ENCODE measurements at places on chromosomes 2 and 18.

- no peak for DNase-seq
Observed at GRCh38 chr18:38807915-38808314, 1242.3 kb upstream of the CELF4 start.

DNA sequence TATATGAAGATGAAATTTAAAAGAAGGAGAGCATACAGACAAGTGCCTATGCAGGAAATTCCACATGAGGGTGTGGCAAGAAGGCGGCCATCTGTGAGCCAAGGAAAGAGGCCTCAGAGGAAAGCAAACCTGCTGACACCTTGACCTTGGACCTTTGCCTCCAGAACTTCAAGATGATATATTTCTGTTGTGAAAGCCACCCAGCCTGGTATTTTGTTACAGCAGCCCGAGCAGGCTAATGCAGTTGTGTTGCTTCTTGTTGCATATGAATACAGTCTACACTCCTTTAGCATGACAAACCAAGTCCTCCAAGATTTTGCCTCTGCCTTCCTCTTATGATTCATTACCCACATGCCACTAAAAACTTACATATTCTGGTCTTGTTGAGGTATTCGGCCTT is 374.8 kb upstream of the TRIB2 start:
- DNase-seq, result no peak

DNA sequence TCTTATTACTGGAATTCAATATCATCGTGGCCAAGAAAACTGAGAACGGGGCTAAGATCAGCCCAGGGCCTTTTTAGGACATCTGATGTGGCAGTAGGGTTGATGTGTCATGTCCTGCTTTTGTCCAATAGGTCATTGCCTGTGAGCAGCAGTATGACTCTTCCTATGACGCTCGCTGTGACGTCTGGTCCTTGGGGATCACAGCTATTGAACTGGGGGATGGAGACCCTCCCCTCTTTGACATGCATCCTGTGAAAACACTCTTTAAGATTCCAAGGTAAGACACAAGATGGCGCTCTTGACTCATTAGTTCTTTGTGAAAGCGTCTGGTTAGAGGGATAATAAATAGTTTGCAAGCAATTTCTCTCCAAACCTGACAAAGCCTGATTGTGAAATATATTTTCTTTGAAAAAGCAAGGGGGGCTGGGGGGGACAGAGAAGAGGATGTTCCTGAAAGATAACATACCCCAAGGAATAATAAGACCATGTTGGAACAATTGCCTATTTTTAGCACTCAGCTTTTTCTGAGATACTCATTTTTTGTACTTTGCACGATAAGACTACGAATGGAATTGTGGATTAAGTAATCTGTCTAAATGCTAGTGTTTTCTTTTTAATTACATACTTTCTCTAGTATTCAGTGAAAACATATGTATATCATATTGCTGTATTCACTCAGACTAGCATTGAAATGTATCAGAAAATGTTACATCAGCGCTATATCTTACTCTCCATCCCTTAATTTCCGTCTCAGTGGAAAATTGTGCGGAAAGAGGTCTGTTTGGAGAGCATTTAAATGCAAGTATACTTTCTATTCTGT is 58.1 kb downstream of the MYO3B start:
- no peak for DNase-seq

DNA sequence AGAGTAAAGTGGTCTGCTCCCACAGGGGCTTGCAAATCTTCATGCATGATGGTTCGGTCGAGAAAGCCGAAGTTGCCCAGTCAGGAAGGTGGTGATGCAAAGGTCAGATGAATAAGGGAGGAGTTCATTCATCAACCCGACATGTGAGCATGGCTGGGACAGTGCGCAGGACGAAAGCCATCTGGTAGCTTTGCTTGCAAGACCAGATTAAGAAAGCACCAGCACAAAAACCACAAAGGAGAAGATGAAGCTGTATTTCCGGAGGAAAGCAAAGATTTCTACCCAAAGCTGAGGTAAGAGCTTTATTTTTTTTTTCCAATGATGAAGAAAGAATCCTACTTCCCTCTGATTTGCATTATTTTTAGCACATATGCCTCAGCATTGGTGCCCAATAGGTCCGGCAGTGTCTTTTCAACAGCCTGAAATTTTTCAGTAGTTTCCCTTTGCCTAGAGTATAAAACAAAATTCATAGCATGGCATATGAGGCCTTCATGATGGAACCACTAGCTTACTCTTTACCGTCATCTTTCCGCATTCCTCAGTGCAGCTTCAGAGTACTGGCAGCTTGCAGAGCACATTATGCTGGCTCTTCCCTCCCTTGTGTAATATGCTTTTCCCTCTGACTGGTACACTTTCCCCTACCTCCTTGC is 112.0 kb upstream of the THOC1 start:
- no peak for DNase-seq

DNA sequence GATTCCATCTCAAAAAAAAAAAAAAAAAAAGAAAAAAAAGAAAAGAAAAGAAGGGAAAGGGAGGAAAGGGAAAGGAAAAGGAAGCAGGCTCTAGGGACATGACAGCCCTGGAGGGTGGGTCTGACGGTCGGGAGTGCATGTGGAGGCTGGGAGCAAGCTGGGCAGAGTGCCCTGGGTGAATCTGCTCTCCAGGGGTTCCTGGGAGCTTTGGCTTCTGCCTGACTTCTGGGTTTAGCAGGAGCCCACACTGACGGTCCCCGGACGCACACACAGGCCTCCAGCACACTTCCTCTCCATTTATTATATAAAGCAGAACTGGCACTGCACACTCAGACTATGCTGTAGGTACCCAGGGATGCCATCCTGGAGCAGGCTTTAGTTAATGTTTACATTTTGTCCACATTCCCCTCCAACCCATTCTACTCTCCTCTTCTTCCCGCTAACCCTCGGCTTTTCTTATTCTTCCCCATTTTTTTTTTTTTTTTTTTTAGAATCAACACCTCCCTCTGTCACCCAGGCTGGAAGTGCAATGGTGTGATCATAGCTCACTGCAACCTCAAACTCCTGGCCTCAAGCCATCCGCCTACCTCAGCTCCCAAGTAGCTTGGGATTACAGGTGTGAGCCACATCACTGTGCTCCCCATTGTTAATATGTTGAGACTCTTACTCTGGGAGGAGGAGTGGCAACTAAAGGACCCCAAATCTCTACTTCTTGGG is 151.1 kb upstream of the SLC1A4 start:
- no peak for DNase-seq

- DNase-seq, result no peak
Observed at GRCh38 chr2:10859278-10859677, 46.7 kb upstream of the PDIA6 start.

- no peak for DNase-seq
Observed at GRCh38 chr2:88857274-88857741, 165.8 kb downstream of the RPIA start.

GRCh38 chr2:73907840-73908452 is 15.1 kb downstream of the ACTG2 start:
- peak; percentile 17 for DNase-seq

DNA sequence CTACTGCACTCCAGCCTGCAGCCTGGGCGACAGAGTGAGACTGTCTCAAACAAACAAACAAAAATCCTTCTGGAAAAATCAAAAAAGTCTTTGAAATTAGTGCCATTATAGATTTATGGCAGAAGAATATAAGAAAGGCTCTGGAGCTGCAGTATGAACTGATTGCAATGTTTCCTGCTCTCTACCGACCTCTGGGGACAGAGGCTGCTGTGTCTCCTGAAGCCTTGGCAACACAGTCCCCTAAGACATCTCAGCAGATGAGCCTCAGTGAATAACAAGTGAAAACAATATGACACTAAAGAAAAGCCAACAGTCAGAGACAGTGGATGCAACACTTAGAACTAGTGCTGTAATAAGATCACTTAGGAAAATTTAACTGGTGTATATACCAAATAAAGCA is 494.9 kb upstream of the LRATD1 start:
- no peak for DNase-seq

GRCh38 chr2:185970148-185970852 is 231.7 kb downstream of the FSIP2 start:
- no peak for DNase-seq

DNA sequence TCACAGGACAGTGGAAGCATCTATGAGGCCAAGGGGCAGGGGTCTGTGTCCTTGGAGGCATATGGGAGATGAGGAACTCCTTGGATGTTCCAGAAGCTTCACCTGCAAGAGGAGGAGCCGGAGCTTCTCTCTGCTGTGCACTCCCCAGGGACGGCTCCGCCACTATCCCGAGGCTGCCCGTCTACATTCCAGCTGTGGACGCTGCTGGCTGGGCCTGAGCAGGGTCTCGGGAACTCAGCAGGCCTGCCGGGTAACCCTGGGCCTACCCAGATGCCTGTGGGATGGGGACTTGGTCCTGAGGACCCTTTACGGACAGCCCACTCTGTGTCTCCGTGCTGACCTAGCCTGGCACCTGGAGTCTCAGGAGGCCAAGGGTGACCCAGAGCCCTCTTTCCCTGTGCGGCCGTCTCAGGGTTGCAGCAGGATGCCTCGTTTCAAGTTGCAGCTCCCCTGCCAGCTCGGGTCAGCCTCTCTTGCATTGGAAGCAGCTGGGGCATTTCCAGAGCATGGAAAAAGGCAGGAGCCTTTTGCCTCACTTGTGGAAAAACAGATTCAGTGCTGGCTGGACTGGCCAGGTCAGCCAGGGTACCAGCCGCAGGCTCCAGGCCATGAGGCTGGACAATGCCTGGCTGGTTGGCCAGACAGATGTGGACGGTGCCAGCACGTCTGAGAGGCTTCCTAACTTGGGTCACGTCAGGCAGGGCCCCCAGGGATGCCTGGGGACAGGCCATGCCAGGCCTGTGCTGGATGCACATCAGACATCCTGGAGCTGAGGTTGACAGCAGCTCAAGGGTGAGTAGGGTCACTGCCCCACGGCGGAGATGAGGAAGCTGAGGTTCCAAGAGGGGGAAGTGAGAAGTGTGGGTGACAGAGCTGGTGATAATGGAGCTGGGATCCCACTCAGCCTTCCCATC is 41.5 kb downstream of the SCTR start:
- no peak for DNase-seq

- DNase-seq, result no peak
Observed at GRCh38 chr18:57052173-57052572, 94.7 kb upstream of the BOD1L2 start.

- DNase-seq, result no peak
Observed at GRCh38 chr18:7607540-7608173, 40.5 kb downstream of the PTPRM start.

DNA sequence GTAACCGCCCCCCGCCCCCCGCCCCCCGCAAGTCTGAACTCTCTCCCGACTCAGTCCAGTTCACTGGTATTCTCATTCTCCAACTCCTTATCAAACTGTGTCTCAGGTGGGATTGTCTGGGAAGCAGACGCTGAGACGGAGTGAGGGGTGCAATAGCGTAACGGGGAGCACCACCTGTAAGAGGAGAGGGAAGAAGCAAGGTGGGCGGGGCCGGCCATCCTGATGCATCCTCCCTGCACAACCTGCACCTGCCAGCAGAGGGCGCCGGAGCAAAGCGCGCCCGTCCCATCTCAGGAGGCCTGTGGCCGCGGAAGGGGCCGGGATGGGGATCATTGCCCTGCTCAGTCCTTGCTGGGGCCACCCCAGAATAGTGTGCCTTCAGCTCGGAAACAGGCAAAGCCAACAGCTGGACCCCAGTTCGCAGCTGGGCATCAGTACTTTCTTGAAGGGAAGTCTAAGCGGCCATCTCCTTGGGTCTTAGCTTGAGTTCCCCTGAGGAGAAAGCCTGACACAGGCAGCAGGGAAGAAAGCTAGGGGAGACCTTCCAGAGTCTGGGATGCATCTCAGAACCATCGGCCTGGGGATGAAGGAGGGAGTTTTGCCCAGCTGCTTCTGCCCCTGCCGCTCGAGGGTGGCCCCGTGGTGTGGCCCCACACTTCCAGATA is 208.0 kb downstream of the TFCP2L1 start:
- DNase-seq, result peak; percentile 40

DNA sequence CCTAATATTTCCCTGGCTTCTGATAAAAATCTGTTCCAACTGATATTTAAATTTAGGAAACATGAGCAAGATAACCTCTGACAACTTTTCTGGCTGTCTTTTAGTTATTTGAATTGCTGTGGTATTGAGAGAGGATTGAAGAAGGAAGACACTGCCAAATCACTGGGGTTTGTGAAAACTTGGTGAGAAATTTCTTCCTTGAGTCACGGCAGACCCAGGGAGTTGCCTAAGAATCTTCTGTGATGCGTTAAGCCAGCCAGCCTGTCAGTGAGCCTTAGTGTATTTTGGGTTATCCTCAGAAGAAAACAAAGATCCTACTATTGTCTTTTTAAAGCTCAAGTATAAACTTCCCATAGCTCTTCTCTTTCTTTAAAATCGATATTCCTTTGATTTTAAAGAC is 17.5 kb upstream of the DOK6 start:
- DNase-seq, result no peak

DNA sequence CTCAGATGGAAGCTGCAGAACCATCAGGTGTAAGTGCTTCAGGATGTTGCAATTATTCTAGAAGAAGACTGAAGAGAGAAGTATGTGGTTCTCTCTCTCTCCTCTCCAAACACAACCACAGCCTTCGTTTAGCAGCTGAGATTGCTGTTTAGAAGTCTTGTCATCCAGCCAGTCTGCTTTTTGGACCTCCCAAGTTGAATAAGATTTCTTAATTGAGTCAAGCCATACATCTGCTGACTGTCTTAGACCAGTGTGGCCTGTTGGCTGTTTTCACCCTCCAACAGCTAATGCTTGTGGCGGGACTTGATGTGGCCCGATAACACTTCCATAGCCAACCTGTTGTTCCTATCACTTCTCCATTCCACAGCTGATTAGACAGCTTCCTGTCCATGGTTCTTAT is 91.3 kb upstream of the TMEM17 start:
- DNase-seq, result no peak

- DNase-seq, result no peak
Observed at GRCh38 chr2:36425608-36426355, 70.2 kb downstream of the CRIM1 start.
